Stimulated activated CD8-positive, alpha-beta memory T cell treated with anti-CD3 and anti-CD28 coated beads, Interleukin-4, amount 100 ng/mL, for 1 hour (primary cell): ENCODE measurements at places on chromosomes 2 and 18.

GRCh38 chr2:224545884-224546644, 39.1 kb downstream of the CUL3 start:
- DNase-seq: no peak

GRCh38 chr2:27134781-27135477, 493 bp upstream of the PREB start:
- DNase-seq: no peak

DNA sequence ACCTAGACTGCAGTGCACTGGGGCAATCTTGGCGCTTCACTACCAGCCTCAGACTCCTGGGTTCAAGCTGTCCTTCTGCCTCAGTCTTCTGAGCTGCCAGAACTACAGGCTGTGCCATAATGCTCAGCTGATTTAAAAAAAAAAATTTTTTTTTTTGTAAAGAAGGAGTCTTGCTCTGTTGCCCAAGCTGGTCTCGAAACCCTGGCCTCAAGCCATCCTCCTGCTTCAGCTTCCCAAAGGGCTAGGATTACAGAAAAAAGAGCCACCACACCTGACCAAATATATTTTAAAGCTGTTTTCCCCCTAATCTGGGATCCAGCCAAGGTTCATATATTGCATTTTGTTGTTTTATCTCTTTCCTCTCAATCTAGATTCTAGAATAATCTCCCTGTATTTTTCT, 82.2 kb downstream of the RAB31 start:
- no peak for DNase-seq

DNA sequence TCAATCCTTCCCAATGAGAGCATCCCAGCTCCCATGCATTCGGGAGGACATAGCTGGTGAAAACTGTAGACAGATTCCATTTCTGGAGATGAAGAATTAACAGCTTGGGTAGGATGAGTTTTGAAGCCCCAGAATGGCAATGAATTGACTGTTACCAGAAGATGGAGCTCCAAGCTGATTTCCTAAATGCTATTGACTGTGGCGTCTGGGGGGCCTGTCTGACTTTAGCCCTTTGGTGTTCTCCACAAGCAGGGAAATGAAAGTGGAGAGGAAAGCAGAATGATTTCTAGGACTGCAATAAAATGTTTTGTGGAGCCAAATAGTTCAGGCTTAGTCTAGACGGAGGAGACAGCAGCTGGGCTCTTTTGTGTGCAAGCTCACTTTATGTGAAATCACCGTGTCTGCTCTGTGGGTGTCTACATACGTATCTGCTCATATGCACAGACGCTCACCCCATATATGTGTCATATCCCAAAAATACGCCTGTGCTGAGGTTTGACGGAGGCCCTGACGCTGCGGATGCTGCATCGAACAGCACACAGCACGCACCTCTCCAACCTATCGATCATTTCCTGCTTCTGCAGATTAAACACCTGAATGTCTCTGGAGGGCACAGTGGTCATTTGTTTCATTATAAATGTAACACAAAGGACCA, 166.4 kb upstream of the PXDN start:
- DNase-seq: no peak

DNA sequence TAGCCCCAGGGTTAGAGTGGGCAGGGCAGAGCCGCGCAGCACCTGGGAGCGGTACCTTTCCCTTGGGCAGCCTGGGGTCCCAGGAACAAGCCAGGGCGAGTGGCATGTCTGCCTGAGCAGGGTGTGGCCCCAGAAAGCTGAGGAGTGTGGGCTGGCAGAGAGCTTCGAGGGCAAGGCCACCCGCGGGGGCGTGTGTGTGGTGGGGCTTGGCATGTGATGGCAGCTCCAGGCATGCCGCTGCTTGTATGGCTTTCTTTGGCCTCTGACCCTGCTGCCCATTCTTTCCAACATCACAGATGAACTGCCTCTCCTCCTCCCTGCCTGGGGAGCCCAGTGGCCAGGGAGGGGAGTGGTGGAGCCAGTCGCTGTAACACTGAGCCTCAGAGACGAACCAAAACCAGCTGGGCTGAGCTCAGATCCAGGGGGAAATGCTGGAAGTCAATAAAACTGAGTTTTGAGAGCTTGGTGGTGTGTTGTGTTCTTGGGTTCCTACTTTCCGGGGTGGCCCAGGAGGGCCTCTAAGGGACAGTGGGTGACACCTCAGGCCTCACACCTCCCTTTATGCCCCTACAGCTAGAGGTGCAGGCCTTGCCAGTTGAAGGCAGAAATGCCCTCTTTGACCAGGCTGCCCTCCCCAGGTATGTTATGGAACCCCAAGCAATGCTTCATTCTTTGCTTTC, 7.4 kb downstream of the DNAJB2 start:
- no peak for DNase-seq

GRCh38 chr2:70808983-70809958, 11.1 kb downstream of the CLEC4F start:
- no peak for DNase-seq

DNA sequence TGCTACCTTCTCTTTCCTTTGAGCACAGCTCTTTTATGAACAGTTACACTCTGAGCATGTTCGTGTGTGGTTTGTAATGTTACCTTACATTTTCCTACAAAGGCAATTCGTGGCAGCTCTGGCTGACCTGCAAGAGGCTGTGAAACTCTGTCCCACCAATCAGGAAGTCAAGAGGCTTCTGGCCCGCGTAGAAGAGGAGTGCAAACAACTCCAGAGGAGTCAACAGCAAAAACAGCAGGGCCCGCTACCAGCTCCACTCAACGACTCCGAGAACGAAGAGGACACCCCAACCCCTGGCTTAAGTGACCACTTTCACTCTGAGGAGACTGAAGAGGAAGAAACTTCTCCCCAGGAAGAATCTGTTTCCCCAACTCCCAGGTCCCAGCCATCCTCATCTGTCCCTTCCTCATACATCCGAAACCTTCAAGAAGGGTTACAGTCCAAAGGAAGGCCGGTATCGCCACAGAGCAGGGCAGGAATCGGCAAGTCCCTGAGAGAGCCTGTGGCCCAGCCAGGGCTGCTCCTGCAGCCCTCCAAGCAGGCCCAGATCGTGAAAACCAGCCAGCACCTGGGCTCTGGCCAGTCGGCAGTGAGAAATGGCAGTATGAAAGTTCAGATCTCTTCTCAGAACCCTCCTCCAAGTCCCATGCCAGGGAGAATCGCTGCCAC, 56.9 kb downstream of the WDSUB1 start:
- no peak for DNase-seq

- no peak for DNase-seq
Measured at GRCh38 chr2:181143790-181144300, 163.4 kb downstream of the UBE2E3 start.

- DNase-seq: no peak
Measured at GRCh38 chr2:9167718-9168657, 38.6 kb upstream of the ASAP2 start.

- DNase-seq: no peak
Measured at GRCh38 chr2:199764273-199764800, 86.7 kb downstream of the FTCDNL1 start.

DNA sequence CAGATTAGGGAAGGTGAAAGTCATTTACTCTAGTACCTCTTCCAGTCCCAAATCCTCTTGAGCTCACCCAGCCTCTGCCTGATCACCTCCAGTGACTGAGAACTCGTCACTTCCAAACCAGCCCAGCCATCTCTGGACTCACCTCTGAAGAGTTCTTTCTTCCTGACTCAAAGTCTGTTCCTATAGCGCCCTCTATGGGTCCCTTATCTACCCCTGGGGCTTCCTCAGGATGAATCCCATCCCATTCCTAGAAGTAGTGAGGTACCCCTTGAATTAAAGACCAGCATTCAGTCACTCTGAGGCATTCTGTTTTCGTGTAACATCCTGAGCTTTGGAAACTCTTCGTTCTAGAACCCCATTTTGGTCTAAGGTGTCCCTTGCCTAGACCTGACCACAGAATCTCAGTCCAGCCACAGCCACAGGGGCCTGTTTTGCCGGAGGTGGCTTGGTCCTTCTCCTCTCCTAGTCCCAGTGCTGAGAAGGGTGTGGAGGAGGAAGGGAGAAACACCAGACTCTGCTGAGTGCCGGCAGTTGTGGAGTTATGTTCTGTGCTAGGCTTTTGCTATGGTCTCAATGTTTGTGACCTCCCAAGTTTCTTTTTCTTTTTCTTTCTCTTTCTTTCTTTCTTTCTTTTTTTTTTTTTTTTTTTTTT, 32.7 kb downstream of the SIX3 start:
- no peak for DNase-seq

DNA sequence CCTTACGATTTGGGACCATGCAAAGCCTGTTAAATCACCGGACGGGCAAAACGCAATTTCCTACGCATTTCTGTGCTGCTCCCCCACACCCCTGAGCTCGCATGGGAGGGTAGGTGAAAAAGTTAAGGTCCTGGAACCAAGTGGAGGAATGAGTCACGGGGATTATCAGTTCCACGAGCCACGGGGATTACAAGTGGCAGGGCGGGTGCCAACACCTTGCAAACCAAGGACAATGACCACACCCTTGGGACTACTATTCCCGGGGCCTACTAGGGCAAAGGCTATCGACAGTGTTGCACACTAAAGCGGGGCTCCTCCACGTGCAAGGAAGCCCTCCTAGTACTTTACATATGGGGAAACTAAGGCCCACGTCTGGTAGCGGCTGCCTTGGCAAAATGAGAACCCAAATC, 447 bp downstream of the RETSAT start:
- DNase-seq: no peak

GRCh38 chr2:25226827-25227226, 58.4 kb upstream of the POMC start:
- no peak for DNase-seq

DNA sequence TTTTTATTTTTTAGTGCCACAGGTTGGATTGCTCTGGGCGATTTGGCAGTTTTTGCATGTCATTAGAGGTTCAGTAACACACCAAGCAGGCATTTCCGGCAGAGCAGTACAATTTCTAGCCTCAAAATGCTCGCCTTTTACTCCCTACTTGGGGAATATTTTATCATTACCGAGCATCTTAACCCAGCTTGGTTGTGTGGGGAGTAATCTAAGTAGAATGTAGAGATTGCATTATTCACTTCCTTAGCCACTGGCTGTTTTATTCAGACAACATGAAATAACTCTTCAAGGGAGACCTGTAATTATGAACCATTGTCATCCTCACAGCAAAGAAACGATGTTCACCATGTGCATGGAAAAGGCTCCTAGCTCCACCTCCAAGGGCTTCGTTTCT, 13.1 kb downstream of the GRP start:
- no peak for DNase-seq

- no peak for DNase-seq
Measured at GRCh38 chr18:51039138-51040112, 9.4 kb downstream of the SMAD4 start.

DNA sequence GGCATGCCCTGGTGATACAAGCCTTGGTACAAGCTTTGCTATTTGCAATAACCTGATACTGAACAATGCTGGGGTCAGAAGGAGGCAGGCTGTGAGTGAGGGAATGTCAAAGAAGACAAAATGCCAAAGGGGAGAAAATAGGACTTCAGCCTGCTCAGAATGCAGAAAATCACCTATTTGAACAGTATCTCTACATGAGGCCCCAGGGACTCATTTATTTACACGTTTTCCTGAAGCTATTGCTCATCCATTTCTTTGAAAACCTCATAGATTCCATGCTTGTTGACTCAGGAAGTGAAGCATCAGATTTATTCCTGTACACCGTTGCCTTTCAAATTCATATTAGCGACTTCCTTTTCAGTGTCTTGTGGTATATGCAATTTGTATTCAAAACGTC, 69.4 kb upstream of the CBLN2 start:
- DNase-seq: no peak

- DNase-seq: no peak
Measured at GRCh38 chr18:78765142-78765541, 214.5 kb upstream of the SALL3 start.

- no peak for DNase-seq
Measured at GRCh38 chr2:85886590-85886989, 2.2 kb downstream of the ST3GAL5 start.

DNA sequence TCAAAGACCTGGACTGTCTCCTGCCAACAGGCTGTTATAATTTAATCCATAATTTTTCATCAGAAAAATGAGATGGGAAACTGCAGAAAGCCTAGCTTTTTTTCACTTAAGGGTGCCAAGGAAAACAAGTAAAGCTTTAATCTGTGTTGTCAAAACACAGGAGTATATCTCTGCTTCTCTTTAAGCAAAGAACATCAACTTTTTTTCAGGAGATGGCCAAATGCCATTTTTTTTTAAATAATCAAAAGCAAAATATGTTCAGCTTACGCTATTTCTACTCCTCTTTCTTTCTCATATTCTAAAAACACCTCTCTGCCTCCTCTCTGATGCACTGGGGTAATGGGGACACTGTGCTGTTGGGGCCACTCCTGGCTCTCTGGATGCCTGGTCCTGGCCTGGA, 73.1 kb upstream of the NXPH2 start:
- DNase-seq: no peak

DNA sequence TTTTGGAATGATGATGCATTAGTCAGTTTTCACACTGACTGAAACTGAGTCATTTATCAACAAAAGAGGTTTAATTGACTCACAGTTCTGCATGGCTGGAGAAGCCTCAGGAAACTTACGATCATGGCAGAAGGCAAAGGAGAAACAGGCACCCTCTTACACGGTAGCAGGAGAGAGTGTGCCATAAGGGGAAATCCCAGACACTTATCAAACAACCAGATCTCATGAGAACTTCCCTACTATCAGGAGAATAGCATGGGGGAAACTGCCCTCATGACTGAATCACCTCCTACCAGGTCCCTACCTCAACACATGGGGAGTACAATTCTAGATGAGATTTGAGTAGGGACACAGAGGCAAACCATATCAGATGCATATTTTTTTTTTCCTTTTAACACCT, 504.5 kb upstream of the VRK2 start:
- no peak for DNase-seq

DNA sequence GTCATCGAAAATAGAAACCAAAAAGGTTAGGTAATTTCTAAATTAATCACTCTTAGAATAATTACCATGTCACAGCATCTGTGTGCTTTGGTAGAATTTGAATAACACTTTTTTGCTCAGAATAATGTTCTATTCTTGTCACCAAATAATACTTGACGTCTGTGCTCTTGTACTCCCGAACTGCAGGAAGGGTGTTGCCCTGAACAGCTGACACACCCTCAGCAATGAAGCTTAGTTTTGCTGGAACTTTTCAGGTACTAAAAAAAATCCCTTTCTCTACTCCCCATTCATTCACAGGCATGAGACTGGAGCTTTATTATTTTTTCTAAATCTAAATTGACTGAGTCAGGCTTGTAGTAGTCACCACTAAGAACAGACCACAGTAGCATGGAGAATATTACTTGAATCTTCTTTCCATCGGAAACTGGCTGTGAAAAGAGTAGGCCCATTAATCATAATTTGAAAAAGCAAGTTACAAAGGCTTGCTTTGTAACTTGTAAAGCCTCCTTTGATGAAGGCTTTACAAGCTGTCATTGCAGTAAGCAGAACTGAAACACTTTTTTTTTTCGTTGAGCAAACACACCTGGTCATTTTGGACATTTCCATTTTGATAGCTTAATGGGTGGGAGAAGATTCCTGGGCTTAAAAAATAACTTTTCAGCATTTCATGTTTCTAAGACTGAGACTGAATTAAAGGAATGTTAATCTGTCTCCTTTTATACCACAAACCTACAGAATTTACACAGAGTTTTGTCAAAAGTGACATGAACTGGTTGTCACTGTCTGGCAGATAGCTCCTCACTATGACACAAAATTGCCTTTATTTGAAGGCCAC, 70.3 kb upstream of the PELI1 start:
- no peak for DNase-seq
